NCI-H1436 (cell line): ENCODE measurements at places on chromosomes 12 and 14.

GRCh38 chr12:26843311-26843710 lies 10.3 kb upstream of the ITPR2 start:
- no peak for DNase-seq

- no peak for DNase-seq
These were observed 361.1 kb upstream of the RPL10L start for GRCh38 chr14:47012533-47013280.

GRCh38 chr12:49783917-49784676 lies 42.7 kb downstream of the TMBIM6 start:
- no peak for DNase-seq

GRCh38 chr14:29868000-29868399 lies 59.6 kb downstream of the PRKD1 start:
- no peak for DNase-seq

DNA sequence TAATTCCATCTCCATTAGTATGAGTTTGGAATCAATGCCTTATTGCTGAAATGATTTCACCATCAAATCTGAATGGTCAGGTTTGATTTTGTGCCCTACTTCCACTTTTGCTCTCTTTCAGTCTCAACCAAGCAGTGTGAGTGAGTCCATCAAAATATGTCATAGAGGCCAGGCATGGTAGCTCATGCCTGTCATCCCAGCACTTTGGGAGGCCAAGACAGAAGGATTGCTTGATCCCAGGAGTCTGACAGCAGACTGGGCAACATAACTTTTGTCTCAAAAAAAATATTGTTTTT lies 22.0 kb upstream of the HSP90B1 start:
- DNase-seq, result no peak

DNA sequence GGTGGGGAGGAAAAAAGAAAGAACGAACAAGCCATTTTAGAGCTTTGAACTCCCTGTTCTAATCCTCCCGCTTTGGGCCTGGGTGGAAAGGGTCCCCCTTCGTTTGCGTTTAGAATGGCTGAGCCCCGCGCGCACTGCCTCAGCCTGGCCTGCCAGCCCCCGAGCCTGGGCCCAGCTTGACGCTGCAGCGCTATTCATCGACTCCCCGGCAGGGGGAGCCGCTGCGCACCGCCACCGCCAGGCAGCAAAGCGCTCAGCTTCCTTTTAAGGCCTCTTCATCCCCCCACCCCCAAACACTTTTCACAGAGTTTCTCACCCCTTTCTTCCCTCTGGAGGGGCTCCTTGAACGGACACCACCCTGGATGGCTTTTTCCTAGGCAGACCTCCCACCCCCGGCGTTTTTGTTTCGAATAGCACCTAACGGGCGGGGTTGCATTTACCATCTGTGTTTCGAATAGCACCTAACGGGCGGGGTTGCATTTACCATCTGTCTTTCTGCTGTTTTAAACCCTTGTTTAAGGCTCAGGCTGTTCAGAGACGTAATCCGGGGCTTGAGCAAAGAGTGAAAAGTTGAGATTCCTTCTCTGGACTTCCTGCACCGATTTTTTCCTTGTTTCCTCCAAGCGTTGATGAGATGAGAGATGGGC lies 56.4 kb upstream of the PIWIL1 start:
- no peak for DNase-seq

GRCh38 chr14:61140271-61140670 lies 140.9 kb downstream of the TMEM30B start:
- no peak for DNase-seq

GRCh38 chr12:6553051-6553868 lies 2.6 kb downstream of the IFFO1 start:
- DNase-seq, result no peak
